ENCODE measurements at places on chromosomes 2 and 18. TPM values are rescaled to one million over a fixed set of nuclear protein-coding genes. Genes with fewer than 3 reads are reported as not detected.

PAIP2B gene
- total RNA-seq = 3.7 TPM

ITGA6 gene
- total RNA-seq = 0.42 TPM

LIMS2 gene
- total RNA-seq = 5.3 TPM

RAB27B gene
- total RNA-seq = 0.17 TPM

FLACC1 gene
- total RNA-seq = 4.6 TPM

RESP18 gene
- total RNA-seq = not detected

RAB17 gene
- not detected for total RNA-seq

IL1F10 gene
- total RNA-seq = not detected

- H3K27ac ChIP-seq = no peak overlapping the region
- H3K36me3 ChIP-seq = peaks cover 2% of the 10 kb centered on the region
Measured at GRCh38 chr2:160397530-160397865, 96.1 kb downstream of the RBMS1 start.

- no peak overlapping the region for H3K4me3 ChIP-seq
- H3K36me3 ChIP-seq = peaks cover 7% of the 10 kb centered on the region
- no peaks in the 10 kb centered on the region for H3K27me3 ChIP-seq
- DNase-seq = no peak
Measured at GRCh38 chr2:23993736-23994269, 16.1 kb upstream of the MFSD2B start.

GRCh38 chr18:23737578-23737977 lies 48.3 kb downstream of the LAMA3 start:
- no peak for DNase-seq
- H3K4me3 ChIP-seq = no peak overlapping the region
- no peaks in the 10 kb centered on the region for H3K4me1 ChIP-seq
- H3K36me3 ChIP-seq = no peaks in the 10 kb centered on the region
- H3K27me3 ChIP-seq = peaks cover 20% of the 10 kb centered on the region

DNA sequence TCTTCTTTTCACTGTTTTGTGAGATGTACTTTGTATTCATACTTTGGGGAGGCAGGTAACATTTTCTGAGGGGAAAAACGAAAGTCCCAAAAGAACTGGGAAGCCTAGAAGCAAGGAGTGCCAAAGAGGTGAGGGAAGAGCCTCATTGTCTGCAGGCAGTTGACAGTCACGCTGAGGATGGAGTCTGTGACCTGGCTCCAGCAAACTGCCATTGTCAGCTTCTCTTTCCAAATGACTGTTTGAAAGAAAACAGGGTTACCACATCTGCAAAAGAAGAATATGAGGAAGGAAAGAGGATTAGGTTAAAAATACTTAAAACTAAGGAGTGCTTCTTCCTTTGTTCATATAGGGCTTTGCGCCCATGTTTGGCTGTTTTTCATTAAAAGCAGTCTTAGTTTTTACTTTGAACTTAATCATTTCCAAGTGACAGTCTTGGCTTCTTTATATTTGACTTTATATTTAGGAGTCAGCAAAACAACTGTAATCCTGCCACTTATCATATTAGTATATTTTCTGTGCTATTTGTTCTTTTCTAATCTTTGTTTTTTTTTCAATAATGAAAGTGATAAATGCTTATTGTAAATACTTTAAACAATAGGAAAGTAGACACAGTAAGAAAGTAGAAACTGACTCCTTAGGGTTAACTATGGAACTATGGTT lies 35.0 kb downstream of the CERS6 start:
- H3K27me3 ChIP-seq = no peaks in the 10 kb centered on the region
- no peak for DNase-seq
- H3K4me3 ChIP-seq = peak overlapping the region; percentile 66
- H3K36me3 ChIP-seq = peaks cover 3% of the 10 kb centered on the region
- peaks cover 43% of the 10 kb centered on the region for H3K4me1 ChIP-seq

GRCh38 chr18:14949800-14950664 lies 202.1 kb downstream of the ANKRD30B start:
- H3K4me3 ChIP-seq = no peak overlapping the region
- no peaks in the 10 kb centered on the region for H3K27me3 ChIP-seq
- no peaks in the 10 kb centered on the region for H3K36me3 ChIP-seq
- H3K4me1 ChIP-seq = no peaks in the 10 kb centered on the region

GRCh38 chr2:8436585-8436984 lies 245.3 kb upstream of the ID2 start:
- DNase-seq = no peak
- no peaks in the 10 kb centered on the region for H3K36me3 ChIP-seq
- H3K4me1 ChIP-seq = peaks cover 22% of the 10 kb centered on the region
- H3K27me3 ChIP-seq = peaks cover 23% of the 10 kb centered on the region

GRCh38 chr18:46587600-46587999 lies 69.4 kb downstream of the LOXHD1 start:
- no peak overlapping the region for H3K27ac ChIP-seq
- DNase-seq = no peak
- H3K4me1 ChIP-seq = no peaks in the 10 kb centered on the region

DNA sequence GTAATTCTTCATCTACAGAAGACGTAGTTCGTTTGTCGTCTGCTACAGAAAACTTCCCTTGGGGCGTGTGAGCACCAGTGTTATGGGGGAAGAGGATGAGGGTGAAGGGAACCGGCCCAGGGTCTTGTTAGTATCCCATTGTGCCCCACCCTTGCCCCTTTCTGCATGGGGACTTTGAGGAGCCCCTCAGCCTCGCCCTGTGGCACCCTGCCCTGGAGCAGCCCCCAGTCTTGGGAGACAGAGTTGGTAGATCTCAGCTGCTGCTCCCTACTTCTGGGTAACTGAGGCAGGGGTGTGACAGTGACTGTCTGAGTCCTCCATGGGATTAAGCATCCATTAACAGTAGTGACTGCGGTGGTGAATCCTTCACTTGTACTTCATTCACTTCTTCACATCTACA lies 50.1 kb downstream of the RNF144A start:
- H3K36me3 ChIP-seq = no peaks in the 10 kb centered on the region
- H3K27me3 ChIP-seq = no peaks in the 10 kb centered on the region
- H3K27ac ChIP-seq = no peak overlapping the region
- DNase-seq = no peak

GRCh38 chr2:217983276-217984233 lies 19.2 kb downstream of the TNS1 start:
- DNase-seq = no peak
- H3K27ac ChIP-seq = no peak overlapping the region
- no peaks in the 10 kb centered on the region for H3K36me3 ChIP-seq
- no peak overlapping the region for H3K4me3 ChIP-seq
- peaks cover under 1% of the 10 kb centered on the region for H3K4me1 ChIP-seq

GRCh38 chr18:38948436-38948835 lies 1382.8 kb upstream of the CELF4 start:
- no peak overlapping the region for H3K4me3 ChIP-seq
- no peaks in the 10 kb centered on the region for H3K27me3 ChIP-seq
- DNase-seq = no peak
- H3K4me1 ChIP-seq = no peaks in the 10 kb centered on the region
- H3K27ac ChIP-seq = no peak overlapping the region
